ENCODE measurements at places on chromosomes 6 and 20.

DNA sequence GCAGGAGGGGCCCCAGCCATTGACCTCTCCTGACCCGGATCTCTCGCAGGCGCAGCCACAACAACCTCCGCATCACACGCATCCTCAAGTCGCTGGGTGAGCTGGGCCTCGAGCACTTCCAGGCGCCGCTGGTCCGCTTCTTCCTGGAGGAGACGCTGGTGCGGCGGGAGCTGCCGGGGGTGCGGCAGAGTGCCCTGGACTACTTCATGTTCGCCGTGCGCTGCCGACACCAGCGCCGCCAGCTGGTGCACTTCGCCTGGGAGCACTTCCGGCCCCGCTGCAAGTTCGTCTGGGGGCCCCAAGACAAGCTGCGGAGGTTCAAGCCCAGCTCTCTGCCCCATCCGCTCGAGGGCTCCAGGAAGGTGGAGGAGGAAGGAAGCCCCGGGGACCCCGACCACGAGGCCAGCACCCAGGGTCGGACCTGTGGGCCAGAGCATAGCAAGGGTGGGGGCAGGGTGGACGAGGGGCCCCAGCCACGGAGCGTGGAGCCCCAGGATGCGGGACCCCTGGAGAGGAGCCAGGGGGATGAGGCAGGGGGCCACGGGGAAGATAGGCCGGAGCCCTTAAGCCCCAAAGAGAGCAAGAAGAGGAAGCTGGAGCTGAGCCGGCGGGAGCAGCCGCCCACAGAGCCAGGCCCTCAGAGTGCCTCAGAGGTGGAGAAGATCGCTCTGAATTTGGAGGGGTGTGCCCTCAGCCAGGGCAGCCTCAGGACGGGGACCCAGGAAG, 4.5 kb upstream of the COL9A3 start:
- DNase-seq = no peak

- no peak for DNase-seq
Measured at GRCh38 chr20:33866398-33867100, 55.4 kb downstream of the CHMP4B start.

GRCh38 chr20:47761482-47762047, 23.7 kb downstream of the SULF2 start:
- no peak for DNase-seq

DNA sequence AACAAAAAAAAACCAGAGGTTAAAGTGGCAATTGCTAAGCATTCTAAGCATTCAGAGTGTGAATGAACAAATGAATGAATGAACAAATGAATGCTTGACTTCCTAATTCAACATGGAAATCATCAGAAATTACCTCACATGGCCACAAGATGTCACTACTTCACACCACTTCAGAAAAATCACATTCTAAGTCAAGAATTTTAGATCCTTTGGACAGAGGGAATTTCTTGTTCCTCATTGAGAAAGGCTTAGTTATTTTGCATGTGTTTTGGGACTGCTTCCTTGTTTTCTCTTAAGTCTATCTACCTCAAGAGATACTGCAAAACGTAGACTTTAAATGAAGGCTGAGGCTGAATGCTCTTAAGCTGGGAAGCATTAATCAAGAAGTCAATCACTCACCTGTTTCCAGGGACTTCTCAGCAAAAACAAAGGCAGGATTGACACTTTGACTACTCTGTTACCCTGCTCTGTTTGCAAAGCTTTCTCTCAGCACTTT, 120.2 kb downstream of the MBOAT1 start:
- no peak for DNase-seq

DNA sequence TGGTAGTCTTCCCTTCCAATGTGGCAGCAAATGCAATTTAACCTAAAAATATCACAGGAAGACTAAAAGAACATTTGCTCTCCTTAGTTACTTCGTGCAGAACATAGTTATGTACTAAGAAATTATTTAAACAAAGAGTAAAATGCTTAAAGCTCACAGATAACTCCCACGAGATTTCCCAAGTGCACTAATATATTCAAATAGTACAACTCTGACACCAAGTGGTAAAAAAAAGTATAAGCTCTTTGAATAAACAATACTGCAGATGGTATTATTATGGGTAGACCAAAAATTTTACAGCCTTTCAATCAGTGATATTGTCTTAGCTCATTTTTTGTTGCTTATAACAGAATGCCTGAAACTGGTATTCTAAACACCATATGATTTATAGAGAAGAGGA, 52.8 kb upstream of the FILIP1 start:
- DNase-seq = no peak

DNA sequence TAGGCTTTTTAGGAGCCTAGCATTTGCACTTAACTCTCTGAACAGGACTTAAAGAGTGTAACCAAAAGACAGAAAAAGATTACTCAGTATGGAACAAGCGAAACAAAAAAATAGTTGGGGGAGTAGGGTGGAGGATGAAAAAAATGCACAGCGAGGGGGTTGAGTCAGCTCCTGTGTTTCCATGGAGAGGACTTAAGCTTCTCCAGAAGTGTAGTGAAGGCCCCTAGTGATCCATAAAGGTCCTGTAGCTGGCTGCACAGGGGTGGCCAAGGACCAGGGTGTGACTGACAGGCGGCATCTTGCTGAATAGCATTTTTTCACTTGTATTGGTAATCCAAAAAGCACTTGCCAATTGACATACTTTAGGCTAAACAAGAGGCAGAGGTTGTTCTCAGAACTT, 533.9 kb downstream of the RFPL4B start:
- no peak for DNase-seq

DNA sequence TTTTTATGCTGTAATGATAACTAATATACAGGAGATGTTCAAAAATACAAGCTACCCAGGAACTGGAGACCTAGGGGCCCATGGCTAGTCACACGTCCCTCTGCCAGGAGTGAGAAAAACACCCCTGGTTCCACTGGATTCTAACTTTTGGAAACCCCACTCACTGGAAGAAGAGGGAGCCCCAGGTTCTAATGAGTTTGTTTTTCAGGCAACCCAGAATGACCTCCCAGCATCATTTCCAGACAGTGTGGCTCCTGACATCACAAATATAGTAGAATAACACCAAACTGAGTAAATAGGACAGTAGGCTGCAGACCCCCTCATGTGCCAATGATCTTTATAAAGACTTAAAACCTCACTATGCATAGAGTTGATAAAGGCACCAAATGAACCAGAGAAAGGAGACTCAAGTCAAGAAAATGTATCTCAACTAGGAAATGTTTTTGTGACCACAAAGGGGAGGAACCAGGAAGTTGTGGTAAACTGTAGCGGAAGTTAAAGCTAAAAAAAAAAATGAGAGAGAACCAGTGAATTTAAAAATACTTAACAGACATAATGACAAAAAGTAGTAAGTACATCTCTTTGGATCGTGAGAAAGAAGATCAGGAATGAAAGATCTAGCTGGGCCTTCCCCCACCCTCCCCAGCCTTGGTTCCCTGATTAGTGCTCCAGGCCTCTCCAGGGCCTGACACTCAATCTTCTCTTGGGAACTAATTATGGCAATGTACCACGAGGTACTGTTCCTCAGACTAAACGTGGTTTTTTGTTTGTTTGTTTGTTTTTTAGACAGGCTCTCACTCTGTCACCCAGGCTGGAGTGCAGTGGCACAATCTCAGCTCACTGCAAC, 19.8 kb downstream of the HLA-E start:
- no peak for DNase-seq

DNA sequence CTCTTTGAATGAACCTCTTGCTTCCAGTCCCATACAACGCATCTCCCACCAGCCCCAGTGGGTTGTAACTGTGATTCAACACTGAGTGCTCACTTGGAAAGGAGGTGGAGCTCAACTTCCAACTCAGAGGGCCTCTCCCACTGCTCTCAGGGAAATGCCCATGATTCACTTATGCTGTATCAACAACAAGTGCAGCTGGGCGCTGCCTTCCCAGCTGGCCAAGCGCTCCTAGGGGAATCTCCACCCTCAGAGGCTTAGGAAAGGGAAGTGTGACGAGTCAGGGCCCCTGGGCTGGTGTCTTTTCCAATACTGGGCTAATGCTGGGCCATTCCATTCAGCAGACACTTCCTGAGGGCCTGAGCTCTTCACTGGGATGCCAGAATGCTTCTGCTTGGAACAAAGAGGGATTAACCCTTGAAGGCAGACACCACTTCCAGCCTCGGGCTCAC, 8.1 kb upstream of the OCSTAMP start:
- no peak for DNase-seq

GRCh38 chr6:13528777-13529343, 41.5 kb upstream of the GFOD1 start:
- no peak for DNase-seq

DNA sequence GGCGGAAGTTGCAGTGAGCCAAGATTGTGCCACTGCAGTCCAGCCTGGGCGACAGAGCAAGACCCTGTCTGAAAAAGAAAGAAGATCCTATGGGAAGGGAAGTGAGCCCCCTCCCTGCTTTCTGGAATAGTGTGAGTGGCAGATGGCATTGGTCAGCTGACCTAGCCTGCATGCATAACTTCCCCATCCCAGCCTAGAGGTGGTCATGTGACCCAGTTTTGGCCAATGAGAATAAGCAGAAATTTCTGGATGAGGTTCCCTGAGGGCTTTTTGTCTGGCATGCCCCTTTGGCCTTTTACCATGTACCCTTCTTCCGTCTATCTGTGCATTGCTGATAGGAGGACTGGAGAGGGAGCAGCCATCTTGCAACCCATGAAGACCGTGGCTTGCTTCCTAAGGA, 269.3 kb downstream of the NRN1 start:
- DNase-seq = no peak

- no peak for DNase-seq
Measured at GRCh38 chr20:18780385-18781130, 33.0 kb upstream of the SCP2D1 start.

DNA sequence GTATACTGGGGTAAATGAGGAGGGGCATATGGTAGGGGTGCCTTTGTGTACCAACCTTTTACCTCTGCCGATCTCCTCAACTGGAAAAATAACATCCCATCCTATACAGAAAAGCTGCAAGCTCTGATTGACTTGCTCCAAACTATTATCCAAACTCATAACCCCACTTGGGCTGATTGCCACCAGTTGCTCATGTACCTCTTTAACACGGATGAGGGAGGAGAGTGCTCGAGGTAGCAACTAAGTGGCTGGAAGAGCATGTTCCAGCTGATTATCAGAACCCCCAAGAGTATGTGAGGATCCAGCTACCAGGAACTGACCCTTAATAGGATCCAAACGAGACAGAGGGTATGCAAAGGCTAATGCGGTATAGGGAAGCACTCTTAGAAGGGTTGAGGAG, 299.6 kb downstream of the RNGTT start:
- no peak for DNase-seq

GRCh38 chr20:20435453-20435852, 67.5 kb downstream of the INSM1 start:
- no peak for DNase-seq

GRCh38 chr6:168133168-168133561, 54.2 kb upstream of the FRMD1 start:
- DNase-seq = peak; percentile 48

DNA sequence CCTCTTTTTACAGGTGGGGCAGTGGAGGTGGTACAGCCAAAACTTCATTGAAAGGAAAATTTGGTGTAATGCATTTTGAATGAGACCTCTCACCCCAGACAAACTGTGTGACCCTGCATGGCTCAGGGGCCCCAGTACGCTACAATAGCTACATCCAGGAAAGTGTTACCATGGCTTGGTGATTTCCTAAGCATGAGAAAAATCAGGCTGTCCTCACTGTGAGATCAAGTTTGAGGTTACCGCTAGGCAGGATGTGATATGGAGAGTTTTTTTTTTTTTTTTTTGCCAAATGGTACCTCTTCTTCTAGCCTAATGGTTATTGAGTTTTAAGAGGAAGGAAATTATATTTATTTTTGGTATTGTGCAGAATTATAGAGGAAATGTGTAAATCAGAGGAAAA, 305.3 kb downstream of the CD83 start:
- DNase-seq = no peak

GRCh38 chr6:150940941-150941340, 75.4 kb downstream of the MTHFD1L start:
- DNase-seq = no peak

DNA sequence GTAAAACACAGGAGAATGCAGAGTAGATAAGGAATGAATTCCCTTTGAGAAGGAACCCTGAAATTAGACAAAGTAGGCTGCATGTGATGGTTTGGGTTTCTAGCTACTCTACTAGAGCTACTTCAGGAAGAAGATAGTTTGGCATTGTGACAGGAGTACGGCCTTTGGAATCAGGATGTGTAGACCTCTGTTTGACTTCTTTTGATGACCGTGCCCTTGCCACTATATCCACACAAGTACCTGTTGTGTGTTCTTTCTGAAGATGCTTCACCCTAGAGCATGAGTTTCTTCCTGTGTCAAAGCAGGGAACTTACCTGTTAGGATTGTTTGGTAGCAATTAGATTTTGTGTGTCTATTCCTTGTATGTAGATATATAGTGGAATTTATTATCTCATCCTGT, 41.7 kb downstream of the CD2AP start:
- DNase-seq = no peak

- no peak for DNase-seq
Measured at GRCh38 chr6:149311766-149312165, 5.7 kb upstream of the TAB2 start.

- DNase-seq = no peak
Measured at GRCh38 chr6:137271245-137272183, 52.3 kb upstream of the IFNGR1 start.

- peak; percentile 75 for DNase-seq
Measured at GRCh38 chr6:138289739-138290138, 71.4 kb upstream of the PBOV1 start.

GRCh38 chr6:113664909-113665308, 192.2 kb upstream of the MARCKS start:
- no peak for DNase-seq

- DNase-seq = no peak
Measured at GRCh38 chr6:40555092-40555491, 32.1 kb downstream of the LRFN2 start.

- no peak for DNase-seq
Measured at GRCh38 chr20:57308451-57309271, 20.9 kb upstream of the SPO11 start.

DNA sequence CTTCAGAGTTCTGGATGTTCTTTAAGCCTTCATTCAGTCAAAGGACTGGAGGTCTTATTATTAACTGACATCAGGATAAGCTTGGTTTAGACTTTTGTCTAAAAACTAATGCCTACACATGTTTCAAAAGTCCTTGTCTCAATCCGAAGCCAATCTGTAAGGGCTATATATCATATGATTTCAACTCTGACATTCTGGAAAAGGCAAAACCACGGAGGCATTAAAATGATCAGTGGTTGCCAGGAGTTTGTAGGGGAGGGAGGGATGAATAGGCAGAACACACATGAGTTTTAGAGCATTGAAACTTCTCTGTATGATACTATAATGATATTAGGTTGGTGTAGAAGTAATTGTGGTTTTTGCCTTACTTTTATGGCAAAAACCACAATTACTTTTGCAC, 1285.8 kb upstream of the CITED2 start:
- DNase-seq = no peak

GRCh38 chr6:50076431-50076830, 26.7 kb upstream of the DEFB112 start:
- no peak for DNase-seq

GRCh38 chr20:57471496-57472372, 53.2 kb downstream of the CTCFL start:
- no peak for DNase-seq

DNA sequence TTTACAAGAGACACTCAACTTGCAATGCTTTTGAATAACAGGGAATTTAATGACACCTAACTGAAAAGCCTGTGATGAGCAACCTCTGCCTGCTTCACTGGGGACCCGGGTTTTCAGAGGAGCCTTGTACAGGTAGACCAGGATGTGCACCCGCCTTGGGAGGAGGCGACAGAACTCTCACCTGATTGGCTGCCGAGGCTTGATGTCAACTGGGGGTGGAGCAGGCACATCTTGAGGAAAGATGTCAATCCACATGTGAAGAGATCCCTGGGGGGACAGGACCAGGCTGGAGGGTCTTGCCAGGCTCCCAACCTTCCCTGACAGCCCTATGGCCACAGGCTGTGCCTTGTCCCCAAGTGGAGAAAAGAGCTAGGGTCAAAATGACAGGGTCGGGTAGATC, 19.8 kb downstream of the ERGIC3 start:
- DNase-seq = no peak
